ENCODE measurements at places on chromosomes 16 and 17.

DNA sequence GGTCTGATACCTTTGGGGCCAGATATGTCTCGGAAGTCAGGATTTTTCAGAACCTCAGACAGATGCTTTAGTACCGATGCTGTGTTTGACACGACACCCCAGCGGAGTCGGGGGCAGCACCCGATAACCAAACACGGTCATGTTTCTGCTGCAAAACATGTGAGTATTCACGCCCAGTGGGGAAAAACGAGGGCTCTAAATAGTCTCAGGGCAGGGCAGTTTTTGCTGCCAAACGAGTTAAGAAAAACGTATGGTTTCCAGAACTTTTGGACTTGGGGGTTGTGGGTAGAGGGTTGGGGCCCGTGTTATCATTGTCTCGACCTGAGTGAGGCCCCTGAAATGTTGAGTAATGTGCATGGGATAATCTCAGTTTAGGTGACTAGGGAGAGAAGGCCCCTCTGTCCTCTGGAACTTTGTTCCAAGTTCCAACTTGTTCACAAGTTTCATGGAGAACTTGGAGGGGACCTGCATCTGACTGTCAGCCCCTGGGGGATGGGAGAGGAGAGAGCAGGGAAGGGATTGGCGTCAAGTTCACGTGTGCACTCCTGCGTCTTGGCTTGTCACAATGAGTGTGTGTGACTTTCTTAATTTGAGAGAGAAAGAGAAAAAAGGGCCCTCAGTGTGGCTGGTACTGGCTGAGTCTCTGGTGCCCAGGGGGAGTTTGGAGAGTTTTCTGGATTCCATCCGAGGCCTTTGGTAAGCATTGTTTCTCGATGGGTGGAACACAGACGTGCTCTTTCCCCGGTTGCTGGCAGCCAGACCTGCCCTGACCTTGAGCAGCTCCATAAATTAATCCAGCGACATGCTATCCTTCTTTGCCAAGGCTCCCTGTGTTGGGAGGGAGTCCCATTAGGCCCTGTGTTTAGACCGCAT, 83.9 kb upstream of the CIBAR2 start:
- no peak for DNase-seq

DNA sequence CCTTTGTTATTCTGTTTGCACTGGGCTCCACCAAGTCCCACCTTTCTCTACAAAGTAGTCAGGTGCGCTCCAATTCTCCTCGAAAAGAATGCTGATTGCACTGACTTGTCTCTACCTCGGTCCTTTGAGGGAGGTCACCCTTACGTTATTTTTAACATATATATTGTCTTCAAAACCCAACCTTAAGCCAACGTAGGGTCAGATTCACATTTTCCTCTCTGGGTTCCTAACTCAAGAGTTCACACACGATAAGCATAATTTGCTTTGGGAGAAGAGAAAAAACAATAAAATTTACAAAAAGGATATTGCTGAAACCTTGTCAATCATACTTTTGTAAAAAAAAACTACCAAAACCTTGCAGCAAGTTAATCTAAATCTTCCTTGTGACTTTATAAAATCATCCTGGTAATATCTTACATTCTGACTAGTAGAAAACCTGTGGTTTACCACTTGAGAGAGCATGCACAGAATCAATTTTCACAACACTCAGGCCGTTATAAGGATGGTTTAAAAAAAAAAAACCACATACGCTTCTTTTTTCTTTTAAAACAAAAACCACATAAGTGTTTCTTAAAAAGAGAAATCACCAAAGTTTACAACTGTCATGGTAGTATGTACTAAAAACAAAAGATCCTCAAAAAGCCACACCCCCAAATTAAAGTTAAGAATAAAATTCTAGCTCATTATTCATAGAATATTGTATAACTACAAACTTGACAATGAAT, 72.2 kb upstream of the TRAP1 start:
- no peak for DNase-seq

DNA sequence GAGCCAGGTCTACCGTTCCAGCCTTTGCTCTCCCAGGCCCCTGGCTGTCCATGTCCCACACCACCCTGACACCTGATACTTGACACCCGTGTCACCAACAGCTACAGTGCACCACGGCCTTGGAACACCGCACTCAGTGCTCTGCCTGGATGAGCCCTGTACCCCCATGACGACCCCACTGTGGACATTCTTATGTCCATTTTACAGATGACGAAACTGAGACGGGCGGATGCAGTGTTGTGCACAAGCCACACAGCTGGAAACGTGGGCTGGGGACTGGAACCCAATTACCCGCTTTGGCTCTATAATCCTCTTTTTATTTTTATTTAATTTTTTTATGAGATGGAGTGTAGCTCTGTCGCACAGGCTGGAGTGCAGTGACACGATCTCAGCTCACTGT, 83.6 kb upstream of the CBX4 start:
- no peak for DNase-seq

- no peak for DNase-seq
Observed at GRCh38 chr16:7646821-7647500, 314.3 kb downstream of the RBFOX1 start.

GRCh38 chr16:87201052-87201451, 116.1 kb downstream of the C16orf95 start:
- no peak for DNase-seq

- DNase-seq, result no peak
Observed at GRCh38 chr16:81575834-81576233, 131.2 kb downstream of the CMIP start.

DNA sequence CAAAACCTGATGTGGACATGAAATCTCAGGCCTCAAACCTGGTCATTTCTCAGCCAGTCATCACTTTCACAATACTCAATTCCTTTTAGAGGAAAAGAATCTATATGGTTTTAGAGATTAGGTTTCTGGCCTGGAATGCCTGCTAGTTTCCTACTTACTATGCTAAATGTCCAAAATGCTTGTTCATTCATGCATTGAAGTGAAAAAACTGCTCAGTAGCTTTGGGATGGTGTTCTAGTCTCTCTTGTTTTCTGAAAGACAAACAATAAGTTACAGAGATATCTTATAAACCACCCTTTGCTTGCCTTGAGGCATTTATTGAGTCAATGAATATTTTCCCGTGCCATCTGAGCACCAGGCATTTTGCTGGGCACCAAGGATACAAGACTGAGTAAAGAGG, 1146.5 kb upstream of the GOT2 start:
- no peak for DNase-seq

GRCh38 chr17:63274146-63274545, 172.0 kb downstream of the CYB561 start:
- no peak for DNase-seq

- DNase-seq, result no peak
Observed at GRCh38 chr17:78808163-78808562, 26.1 kb upstream of the CYTH1 start.

GRCh38 chr17:600576-601243, 113.9 kb downstream of the VPS53 start:
- no peak for DNase-seq

DNA sequence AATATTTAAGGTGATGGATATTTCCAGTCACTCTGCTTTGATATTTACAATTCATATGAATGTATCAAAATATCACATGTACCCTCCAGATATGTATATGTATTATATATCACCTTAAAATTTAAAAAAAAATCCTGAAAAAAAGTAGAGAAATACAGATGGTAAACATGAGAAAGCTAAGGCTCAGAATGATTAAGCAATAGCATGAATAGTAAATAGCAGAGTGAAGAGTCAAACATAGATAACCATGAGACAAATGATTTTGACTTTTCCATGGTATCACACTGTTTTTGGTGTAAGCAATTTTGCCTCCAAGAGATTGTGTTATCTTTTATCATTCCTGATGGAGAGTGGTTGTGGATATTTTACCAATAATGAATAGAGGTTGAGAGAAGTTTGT, 868.8 kb downstream of the CDH11 start:
- no peak for DNase-seq

- no peak for DNase-seq
Observed at GRCh38 chr16:57032346-57032745, 43.0 kb downstream of the NLRC5 start.

GRCh38 chr16:55605754-55606336, 39.4 kb downstream of the CAPNS2 start:
- DNase-seq, result no peak

- peak; percentile 74 for DNase-seq
Observed at GRCh38 chr16:68432701-68433100, 15.6 kb downstream of the SMPD3 start.

- DNase-seq, result no peak
Observed at GRCh38 chr17:65103431-65103830, 33.7 kb upstream of the RGS9 start.

- no peak for DNase-seq
Observed at GRCh38 chr17:39705786-39706348, 6.0 kb downstream of the ERBB2 start.

DNA sequence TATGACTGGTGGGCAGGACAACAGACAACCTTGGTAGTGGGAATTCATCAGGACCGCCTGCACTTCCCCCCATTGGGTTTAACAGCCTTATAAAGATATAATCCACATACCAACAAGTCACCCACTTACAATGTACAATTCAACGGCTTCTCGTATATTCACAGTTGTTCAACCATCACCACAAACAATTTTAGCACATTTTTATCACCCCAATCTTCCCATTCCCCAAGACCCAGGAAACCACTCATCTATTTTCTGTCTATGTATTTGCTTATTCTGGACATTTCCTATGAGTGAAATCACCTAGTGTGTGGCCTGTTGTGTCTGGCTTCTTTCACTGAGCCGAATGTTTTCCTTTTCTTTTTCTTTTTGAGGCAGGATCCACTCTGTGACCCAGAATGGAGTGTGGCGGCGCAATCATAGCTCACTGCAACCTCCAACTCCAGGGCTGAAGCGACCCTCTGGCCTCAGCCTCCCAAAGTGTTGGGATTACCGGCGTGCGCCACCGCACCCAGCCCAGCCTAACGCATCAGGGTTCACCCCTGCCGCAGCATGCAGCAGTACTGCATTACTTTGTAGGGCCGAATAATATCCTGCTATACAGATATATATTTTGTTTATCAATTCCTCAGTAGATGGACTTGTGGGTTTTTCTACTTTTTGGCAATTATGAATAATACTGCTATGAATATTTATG, 10.9 kb downstream of the ANKS3 start:
- no peak for DNase-seq

DNA sequence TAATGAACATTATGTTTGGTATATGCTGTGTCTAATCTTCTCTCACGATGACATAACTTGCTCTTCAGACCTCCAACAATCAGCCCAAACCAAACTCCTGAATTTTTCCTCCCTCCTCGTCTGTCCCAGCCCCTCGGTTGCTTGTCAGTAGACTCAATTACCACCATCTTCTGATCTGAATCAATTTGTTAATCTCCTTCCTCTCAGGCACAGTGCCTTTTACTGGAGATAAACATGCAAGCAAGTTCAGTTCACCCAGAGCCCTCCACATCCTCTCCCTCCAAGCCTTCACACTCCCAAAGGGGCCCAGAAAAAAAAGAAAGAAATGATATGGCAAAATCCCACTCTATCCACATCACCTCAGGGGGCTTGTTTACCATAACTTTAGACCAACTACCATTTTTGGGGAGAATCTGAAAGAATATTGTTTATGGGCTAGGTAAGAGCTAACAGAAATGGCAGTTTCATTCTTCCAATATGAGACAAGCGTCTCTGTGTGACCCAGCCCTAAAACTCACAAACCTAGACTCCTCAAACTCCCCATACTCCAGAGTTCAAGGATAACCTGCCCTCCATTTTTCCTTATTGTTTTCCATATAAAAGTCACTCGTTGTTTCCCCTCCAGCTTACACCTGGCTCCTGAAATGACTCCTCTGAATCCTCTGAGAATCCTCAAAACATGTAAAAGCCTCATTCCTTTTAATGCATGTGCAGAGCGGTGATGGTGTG, 1.5 kb downstream of the TEX2 start:
- DNase-seq, result no peak

- no peak for DNase-seq
Observed at GRCh38 chr16:28835864-28836760, 10.0 kb downstream of the TUFM start.

- DNase-seq, result no peak
Observed at GRCh38 chr17:42155614-42156045, 841 bp upstream of the RAB5C start.

DNA sequence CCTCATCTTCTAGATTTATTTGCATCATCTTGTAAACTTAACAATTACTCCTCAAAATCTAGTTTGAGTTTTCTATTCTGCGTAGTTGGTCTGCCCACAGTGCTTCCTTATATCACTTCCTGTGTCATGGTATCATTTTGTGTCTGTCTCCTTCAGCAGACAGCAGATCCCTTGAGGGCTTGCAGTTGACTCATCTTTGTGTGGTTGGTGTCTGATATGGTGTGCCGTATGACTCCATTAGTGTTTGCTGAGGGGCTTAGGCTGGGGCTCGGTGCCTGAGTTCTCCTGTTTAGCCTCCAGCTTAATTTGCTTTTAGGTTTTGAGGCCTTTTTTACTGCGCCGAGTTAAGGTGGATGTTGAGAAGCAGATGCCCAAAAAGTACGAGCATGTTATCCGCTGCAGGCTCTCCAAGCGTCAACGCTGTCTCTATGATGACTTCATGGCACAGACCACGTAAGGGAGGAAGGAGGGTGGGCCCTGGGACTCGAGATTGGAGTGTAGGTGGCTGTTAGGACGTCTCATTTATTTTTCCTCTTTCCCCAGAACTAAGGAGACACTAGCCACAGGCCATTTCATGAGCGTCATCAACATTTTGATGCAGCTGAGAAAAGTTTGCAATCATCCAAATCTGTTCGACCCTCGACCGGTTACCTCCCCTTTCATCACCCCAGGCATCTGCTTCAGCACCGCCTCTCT, 16.9 kb downstream of the SRCAP start:
- DNase-seq, result no peak

GRCh38 chr17:37463039-37463438, 26.7 kb upstream of the DUSP14 start:
- DNase-seq, result no peak

- no peak for DNase-seq
Observed at GRCh38 chr16:85002608-85003007, 8.7 kb downstream of the ZDHHC7 start.

DNA sequence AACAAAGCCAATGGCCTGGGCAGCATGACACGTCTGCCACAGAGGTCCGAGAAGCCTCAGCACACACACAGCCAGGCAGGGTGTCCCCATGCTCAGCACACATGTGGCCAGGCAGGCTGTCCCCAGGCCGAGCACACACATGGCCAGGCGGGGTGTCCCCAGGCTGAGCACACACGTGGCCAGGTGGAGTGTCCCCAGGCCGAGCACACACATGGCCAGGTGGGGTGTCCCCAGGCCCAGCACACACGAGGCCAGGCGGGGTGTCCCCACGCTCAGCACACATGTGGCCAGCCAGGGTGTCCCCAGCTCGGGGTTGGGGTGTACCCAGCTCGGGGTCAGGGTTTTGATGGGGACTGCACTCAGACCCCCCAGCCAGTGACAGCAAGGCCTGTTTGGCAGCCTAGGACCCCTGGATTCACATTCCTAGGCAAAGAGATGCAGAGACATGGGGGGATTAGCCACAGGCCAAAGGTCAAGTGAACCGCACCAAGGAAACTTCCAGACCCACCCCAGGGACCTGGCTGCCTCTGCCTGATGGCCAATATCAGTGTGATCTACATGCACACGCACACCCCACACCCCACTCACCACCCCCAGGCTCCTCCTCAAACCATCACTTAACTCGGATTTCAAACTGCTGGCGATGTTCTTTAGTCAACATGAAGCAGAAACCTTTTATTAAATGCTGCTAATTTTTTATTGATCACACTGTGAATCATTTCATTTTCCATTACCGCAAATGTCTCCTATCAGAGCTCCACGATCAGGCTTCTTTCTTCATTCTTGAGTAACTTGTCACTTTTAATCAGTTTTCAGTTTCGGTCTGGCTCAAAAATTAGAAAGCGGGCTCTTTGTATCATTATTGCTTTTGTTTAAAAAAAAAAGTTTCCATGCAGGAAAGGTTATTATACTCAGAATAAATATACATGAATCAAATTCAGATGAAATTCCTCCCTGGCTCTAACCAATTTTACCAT, 111.4 kb downstream of the ZNF423 start:
- DNase-seq, result no peak

GRCh38 chr16:9381399-9381798, 290.0 kb downstream of the HAPSTR1 start:
- no peak for DNase-seq
